ENCODE measurements at places on chromosomes 3 and 15.

GRCh38 chr3:149596134-149596770, 61.6 kb downstream of the WWTR1 start:
- DNase-seq = no peak

- no peak for DNase-seq
Measured at GRCh38 chr3:16319723-16320122, 54.7 kb downstream of the OXNAD1 start.

- DNase-seq = no peak
Measured at GRCh38 chr15:94162939-94163338, 68.4 kb upstream of the MCTP2 start.

GRCh38 chr3:101513419-101513986, 491 bp upstream of the SENP7 start:
- DNase-seq = no peak

DNA sequence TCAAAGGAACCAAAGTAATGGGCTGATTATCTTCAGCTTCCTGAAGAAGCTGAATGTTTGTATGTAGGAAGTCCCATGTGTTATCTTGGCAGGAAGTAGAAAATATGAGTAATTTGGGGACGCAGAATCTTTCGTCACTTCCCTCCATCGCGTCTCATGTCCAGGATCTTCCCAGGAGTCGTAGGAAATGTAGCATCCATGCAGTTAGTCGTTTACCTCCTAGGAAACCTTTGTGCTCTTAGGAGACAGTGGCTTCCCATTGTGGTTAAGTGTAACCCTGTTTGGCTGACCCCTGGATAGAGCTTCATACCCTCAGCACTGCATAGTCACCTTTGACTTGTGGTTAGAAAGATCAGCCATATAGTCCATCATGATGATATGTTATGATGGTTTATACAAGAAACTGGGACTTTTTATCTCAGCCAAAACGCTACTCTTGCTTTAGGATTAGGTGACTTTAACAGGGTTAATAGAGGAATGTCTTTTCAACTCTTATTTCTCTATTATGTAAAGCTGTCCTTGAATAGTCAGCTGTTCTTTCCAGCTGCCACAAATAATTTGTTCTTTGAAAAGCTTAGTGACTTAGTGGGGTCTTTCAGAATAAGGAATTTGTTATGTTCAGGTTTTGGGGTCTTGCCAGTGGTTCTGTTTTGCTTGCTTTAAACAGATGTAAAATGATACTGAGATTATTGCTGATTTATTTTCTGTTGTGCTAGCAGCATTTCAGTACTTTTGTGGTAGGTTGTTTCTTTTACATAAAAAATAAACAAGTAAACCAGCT, 92.2 kb downstream of the KLHL25 start:
- no peak for DNase-seq

DNA sequence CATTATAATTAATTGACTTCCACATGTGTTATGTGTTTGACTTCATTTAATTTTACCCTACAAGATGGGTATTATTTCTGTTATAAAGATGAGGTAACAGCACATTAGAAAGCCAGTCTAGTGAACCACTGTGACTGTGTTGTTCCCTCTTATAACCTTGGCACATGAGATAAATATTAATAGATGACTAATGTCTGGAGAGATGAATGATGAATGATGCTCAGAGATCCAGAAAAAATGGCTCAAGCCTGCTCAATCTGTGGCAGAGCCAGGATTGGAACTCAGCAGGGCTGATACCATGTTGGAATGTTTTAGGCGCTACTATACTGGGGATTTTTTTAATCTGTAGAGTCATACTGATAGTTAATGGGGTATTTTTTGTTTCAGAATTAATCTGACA, 118.8 kb upstream of the PTX3 start:
- no peak for DNase-seq

DNA sequence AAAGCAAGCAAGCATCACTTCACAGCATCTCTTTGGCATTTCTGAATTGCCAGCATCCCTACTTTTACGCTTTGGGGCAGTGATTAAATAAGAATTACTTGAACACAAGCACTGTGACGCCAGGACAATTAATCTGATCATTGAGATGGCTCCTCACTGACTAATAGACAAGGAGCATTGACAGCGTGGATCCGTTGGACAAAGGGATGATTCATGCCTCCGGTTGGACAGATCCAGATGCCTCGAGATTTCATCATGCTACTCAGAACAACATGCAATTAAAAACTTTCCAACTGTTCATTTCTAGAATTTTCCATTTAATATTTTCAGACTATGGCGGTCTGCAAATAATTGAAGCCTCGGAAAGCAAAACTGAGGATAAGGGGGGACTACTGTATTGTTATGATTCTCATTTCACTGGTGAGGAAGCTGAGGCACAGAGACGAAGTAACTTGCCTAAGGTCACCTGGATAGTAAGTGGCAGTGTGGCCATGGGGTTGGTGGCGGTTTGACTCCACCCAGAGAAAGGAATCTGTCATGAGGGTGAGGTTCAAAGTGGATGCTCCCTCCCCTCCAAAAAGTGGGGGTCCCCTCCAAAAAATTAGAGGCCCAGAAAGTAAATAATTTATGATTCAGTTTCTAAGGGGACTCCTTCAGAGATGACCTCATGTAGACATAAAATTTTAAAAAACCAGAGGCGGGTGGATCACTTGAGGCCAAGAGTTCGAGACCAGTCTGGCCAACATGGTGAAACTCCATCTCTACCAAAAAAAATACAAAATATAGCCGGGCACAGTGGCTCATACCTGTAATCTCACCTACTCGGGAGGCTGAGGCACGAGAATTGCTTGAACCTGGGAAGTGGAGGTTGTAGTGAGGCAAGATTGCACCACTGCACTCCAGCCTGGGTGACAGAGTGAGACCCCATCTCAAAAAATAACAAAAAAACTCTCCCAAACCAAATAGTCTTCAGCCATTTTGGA, 12.3 kb upstream of the PGPEP1L start:
- no peak for DNase-seq

DNA sequence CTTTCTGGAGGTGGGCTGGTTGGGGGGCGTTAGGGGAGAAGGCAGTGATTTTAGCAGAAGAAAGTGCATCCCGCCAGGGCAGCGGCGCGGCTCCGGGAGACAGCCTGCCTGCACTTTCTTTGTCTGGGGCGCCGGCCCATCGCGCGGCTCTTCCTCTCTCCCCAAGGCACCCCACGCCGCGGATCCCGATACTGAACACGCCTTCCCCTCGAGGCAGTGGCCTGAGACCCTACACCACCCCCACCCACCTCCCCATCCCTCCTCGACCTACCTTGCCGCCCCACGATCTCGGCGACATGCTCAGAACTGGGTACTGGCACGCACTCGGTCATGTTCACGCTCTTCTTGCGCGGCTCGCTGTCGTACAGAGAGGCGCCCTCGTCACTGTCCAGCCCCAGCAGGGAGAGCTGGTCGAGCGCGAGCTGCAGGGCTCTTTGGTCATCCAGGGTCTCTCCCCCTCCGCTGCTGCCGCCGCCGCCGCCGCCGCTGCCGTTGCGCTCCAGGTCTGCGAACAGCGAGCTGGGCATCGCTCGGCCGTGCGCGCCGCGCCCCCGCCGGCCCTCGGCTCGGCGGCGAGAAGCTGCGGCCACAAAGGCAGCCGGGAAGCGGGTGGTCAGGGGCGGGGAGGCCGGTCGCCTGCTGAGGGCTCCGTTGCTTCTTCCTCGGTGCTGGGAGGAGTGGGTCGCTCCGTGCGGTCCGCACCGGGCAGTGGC, 483 bp downstream of the MEX3B start:
- peak; percentile 26 for DNase-seq

DNA sequence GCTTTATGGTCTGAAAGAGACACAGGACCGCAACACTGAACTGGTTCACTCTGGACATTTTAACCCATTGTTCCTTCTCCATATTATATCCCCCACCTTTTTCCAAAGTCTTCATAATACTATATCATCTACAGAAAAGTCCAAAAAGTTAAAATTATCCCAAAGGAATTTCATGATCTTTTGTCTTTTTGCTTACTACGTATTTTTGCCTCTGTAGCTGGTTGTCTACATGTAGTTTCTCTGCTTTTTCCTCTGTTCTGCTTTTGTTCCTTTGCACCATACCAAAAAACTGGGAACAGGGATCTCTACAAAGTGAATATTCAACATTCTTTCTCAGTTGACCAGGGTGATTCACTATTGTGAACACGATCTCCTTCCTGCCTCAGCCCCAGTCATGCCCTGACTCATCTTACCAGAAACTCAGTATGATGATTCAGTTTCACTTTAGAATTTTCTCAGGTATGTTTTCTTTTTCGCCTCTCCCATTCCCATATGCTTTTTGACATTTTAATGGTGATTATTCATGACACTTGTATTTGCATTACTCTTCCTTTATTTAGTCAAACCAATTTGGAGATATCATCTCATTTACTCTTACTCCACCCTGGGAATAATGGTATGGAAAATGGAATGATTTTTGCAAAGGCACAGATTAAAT, 14.5 kb downstream of the EMC4 start:
- DNase-seq = no peak

DNA sequence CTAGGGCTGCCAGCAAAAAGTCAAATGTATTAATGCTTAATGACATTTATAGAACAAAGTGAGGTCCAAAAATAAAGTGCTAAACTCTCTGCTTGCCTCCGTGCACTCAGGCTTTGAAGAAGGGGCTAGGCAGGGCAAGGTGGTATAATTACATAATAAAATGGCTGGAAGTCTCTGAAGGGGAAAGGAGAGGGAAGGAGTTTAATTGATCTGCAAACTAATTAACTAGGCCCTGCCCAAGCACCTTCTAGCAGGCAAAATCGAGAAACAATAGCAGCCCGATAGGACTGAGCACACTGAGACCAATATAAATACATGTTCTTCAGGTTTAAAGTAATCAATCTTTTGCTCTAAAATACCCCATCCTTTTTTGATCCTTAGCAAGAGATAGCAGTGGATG, 13.0 kb downstream of the DIS3L start:
- DNase-seq = no peak

DNA sequence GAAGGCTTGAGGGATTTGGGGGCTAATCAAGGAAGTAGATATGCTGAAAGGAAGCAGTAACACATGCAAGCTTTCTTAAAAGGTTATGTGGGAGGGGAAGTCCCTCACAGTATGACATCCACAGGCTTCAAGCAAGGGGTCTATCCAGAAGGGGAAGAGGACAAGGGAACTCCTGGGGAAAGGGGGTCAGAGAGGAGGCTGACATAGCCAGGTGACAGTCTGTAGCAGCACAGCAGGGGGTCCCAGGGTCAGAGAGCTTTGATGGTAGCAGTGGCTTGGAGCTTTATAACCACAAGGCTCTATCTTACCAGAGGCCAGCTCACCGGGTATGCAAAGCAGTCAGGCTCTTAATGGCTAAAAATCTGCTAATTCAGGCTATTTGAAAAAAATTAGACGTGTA, 150.6 kb upstream of the NSMCE3 start:
- no peak for DNase-seq

- DNase-seq = no peak
Measured at GRCh38 chr3:52777959-52778805, 783 bp downstream of the ITIH1 start.

DNA sequence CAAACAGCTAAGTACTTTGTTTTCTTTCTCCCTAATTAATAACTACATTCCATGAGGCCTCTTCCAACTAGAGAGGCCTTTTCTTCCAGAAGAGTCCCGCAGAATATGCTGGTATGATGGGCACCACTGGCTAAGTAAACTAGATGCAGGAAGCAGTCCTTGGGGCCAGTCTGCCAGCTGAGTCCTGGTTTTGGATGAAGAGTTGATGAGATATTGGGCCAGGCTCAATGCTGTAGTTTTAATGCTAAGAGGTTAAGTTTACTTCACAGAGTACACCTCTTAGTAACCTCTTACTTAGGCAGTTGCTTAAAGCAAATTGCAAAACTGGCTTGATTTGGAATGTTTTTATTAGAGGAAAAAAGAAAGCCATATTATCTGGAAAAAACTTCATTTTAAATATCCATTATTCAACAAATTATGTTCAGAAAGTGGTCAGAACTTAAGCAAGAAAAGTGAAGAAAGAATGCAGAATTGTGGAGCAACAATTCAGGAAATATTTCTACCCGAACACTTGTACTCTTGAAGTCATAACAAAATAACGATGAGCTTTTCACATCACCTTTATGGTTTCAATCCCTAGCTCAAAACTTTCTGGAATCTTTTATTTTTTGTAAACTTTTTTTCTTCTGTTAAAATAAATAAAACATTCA, 178.4 kb upstream of the CDIN1 start:
- DNase-seq = no peak

GRCh38 chr3:58666683-58667082, at the start of gene FAM3D:
Gene FAM3D (minus strand): TSS chr3:58666774. CDS start chr3:58655563, 11,211 bp downstream.
- no peak for DNase-seq

DNA sequence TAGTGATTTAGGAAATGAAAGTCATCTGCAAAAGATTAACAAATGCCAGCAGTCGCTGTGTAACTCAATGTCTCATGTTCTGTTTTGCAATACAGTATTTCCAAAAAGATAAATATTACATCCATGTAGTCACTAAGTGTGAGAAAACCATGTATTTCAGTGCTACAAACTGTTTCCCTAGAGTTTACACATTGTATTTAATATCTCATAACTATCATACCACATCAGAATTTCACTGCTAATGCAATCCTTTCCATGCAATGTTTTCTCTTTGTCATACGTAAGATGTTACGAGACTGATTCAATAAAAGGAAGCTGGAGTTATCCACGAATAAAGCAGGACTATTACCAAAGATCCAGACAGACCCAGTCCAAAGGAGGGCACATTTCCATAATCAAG, 269.4 kb downstream of the GBE1 start:
- DNase-seq = no peak

DNA sequence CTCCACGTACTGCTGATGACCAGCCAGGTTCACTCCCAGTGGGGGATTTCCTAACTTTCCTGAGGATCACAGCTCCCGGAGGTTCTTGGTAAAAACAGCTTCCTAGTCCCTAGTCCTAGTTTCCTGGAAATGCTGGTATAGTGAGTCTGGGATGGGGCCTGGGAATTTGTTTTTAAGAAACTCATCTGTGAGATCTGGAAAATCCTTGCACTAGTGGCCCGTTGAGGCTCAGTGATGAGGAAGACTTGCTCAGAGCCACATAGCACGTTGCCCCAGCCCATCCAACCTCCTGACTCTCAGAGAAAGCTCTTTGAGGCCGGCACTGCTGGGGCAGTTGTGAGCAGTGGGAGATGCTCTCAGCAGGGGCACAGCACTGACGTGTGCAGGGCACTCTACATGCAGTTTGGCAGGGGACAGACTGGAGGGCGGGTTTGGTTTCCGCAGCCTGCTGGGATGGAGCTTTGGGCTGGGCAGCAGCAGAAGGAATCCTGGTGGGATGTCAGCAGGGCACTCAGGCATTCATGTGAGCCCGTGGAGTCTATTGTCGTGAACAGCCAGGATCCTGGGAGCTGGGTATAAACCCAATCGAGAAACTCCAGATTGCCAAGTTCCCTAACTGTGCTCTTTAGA, 31.6 kb downstream of the SAXO2 start:
- DNase-seq = no peak

GRCh38 chr15:25670025-25670554, 193.0 kb downstream of the ATP10A start:
- DNase-seq = no peak
